Aorta (tissue), 5 donors: ENCODE measurements at places on chromosomes 2 and 18. TPM values are rescaled to one million over a fixed set of nuclear protein-coding genes. Genes with fewer than 3 reads are reported as not detected.

DNA sequence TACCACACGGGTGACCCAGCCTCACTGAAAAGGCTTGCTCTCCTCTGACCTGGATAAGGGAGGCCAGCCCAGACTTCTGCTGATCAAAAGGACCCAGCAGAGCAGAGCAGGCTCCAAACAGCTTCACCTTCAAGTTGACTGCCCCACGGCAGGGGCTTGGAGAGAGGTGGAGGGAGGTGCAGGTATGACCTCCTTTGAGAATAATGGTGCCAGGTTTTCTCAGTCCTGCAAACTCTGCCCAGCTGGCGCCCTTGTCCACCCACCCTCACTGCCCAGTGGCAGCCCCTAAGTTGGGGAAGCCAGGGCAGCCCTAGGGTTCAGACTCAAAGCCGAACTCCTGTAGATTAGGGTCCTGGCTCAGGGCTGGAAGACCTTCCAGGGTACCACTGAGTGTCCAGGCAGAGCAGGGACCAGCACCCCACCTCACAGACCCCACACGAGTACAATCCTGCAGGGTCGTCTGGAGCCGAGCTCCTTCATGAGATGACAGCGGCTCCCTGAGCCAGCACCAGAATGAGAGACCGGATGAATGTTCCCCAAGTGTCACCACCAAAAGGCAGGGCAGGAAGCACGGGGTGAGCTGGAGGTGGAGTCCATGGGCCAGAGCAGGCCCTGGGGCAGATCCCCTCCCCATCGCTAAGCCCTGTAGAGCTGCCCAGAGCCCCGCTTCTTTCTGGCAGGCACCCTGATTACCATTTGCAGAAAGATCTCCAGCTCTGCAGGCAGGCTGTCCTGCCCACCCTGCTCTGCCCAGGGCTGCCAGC is 3.6 kb upstream of the GPC1 start:
- peak; percentile 35 for DNase-seq
- no peak overlapping the region for H3K4me3 ChIP-seq
- H3K36me3 ChIP-seq, result no peaks in the 10 kb centered on the region
- H3K4me1 ChIP-seq, result no peaks in the 10 kb centered on the region
- H3K27me3 ChIP-seq, result no peaks in the 10 kb centered on the region
- H3K27ac ChIP-seq, result no peak overlapping the region

DNA sequence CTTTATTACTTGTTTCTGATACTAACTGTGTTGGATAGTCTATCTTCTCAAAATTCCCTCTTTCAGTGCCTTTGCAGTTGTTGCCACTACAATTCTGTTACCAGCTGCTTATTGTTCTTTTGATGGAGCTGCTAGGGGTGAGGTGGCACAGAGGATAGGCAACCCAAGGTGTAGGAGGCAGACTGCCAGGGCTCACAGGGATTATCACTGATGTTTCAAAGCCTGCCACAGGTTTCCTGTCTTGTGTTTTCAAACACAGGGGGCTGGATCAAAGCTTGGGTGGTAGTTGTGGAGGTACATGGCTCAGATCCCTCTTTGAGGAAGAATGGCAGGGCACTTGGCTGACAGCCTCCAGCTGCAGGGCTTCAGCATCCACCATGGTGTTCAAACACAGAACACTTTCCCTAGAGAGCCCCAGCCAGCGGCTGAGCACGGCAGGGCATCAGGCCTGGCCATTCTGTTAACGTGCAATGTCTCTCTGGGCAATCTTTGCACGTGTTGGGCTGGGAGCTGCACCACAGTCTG is 87.1 kb downstream of the POLE4 start:
- H3K27me3 ChIP-seq, result no peaks in the 10 kb centered on the region
- H3K4me3 ChIP-seq, result no peak overlapping the region
- no peak overlapping the region for H3K27ac ChIP-seq
- no peaks in the 10 kb centered on the region for H3K4me1 ChIP-seq
- H3K36me3 ChIP-seq, result no peaks in the 10 kb centered on the region

DNA sequence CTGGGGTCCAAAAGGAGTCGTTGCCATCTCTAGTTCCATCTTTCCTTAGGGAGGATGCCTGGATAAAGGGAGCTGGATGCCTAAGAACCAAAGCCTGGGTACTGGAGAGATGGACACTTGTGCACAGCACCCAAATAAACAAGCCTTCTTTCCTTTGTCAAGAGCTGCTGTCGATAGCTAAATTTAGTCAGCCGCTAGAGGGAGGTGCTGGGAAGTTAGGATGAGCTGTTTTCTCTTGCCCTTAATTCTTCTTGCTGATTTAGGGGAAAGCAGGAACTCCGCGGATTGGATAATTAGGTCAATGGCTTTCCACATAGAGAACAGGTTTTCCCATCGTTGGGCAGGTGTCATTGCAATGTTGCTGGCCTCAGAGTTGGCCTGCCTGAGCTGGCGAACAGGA is 30.9 kb upstream of the SERPINB12 start:
- no peaks in the 10 kb centered on the region for H3K4me1 ChIP-seq
- H3K27me3 ChIP-seq, result no peaks in the 10 kb centered on the region
- no peak overlapping the region for H3K27ac ChIP-seq
- no peak for DNase-seq
- H3K36me3 ChIP-seq, result no peaks in the 10 kb centered on the region
- no peak overlapping the region for H3K4me3 ChIP-seq

The DNAJC5G gene
- total RNA-seq, result not detected
